ENCODE measurements at places on chromosomes 2 and 18. TPM values are rescaled to one million over a fixed set of nuclear protein-coding genes. Genes with fewer than 3 reads are reported as not detected.
A peak's percentile ranks its signal among the peaks of the same experiment; 100 is the strongest.

DNA sequence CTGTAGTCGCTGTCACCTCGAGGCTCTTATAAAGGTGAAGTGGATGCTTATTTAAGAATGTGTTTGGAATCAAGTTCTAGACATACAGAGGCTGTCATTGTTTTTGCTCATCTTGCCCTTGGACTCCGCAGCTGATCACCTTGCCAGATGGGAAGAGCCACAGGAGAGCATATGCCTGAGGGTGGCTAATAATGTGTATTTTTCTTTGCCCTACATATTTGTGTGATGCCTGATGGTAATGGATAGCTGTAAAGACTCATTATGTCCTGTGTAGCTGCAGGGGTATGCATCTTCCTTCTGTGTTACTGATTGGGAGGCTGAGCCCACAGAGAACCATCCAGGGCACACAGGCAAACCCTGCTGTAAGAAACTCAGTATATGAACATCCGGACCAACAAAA is 61.7 kb downstream of the PRKCE start:
- DNase-seq: no peak

- no peak for DNase-seq
Measured at GRCh38 chr2:1841903-1842791, 97.8 kb upstream of the PXDN start.

DNA sequence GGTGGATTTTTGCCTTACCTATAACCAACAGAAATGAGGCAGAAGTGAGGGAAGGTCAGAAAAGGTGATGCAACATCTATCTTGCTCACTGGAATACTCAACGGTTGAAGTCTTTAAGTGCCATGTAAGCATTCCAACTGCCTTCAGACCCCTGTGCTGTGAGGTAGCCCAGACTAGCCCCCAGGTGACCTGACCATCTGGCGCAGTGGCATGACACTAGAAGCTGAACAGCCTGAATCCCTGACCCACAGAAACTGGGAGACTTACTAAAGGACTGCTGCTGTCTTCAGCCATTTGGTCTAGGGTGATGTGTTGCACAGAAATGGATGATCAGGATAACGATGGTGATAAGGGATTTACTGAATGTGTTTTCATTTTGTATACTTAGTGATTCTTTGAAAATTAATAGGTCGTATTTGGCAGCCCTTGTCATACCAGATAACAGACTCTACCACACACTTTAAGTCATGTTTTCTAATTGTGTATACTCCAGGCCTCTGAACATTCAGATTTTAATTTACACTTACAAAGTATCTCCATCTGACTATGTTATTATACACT is 161.5 kb downstream of the STK39 start:
- no peak for DNase-seq

- DNase-seq: no peak
Measured at GRCh38 chr2:239668042-239668441, 267.2 kb upstream of the HDAC4 start.

- DNase-seq: peak; percentile 84
Measured at GRCh38 chr2:222305516-222306392, 7.0 kb upstream of the PAX3 start.

- peak; percentile 76 for DNase-seq
Measured at GRCh38 chr2:132668189-132668823, 1.7 kb downstream of the LYPD1 start.

- no peak for DNase-seq
Measured at GRCh38 chr2:29260142-29260772, 145.0 kb downstream of the CLIP4 start.

GRCh38 chr2:236348279-236348678 is 84.1 kb upstream of the ASB18 start:
- no peak for DNase-seq

DNA sequence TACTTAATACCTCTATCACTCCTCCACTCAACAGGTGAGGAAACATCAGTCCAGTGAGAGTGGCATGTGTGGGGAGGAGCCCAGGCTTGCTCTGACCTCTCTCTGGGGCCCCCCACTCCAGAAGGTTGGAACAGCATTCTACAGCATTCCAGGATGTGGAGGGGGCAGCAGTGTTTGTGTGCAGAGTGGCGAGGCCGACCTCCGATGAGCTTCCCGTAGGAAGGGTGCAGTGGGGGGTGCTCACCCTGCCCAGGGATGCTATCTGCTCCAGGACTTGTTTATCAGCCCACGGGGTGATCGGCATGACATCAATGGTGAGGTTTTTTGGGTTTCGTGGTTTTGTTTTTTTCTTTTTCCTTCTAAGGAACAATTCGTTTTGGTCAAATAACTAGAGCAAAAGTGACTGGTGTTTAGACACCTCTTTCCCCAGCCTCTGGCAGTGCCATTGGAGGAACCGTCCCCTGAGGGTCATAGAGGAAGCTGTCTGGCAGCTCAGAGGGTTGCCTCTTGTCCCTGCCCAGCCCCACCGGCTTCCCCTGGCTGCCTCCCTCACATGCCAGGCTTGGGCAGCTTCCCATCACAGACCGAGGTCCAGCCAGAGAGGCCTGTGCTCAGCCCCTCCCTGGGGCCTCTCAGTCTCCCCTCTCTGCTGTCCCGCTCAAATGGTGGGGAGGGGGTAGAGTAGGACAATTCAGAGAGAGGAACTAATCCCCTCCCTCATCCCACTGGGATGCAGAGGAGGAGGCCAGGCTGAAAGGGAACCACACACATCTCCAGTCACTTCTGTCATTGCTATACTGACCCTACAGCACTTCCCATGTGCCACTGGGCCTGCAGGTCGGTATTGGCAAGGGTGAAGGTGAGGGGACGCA is 96.5 kb downstream of the ZFP36L2 start:
- no peak for DNase-seq

DNA sequence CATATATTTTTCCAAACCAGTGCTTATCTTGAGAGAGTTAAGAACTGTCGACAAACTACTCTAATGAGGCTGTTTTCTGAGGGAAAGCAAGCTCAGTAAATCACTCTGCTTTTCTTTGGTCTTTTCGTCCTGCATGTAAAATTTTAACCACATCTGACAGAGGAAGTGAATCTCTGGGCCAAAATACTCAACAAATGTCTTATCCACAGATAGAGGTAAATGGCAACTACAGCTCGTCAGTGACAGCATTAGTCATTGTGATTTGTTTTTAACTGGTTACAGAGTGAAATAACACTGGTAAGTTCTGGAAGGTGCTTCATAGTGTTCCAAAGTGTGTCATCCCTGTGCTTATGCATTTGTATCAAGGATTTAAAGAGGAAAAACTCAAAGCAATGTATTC is 82.6 kb upstream of the SLC8A1 start:
- DNase-seq: no peak

DNA sequence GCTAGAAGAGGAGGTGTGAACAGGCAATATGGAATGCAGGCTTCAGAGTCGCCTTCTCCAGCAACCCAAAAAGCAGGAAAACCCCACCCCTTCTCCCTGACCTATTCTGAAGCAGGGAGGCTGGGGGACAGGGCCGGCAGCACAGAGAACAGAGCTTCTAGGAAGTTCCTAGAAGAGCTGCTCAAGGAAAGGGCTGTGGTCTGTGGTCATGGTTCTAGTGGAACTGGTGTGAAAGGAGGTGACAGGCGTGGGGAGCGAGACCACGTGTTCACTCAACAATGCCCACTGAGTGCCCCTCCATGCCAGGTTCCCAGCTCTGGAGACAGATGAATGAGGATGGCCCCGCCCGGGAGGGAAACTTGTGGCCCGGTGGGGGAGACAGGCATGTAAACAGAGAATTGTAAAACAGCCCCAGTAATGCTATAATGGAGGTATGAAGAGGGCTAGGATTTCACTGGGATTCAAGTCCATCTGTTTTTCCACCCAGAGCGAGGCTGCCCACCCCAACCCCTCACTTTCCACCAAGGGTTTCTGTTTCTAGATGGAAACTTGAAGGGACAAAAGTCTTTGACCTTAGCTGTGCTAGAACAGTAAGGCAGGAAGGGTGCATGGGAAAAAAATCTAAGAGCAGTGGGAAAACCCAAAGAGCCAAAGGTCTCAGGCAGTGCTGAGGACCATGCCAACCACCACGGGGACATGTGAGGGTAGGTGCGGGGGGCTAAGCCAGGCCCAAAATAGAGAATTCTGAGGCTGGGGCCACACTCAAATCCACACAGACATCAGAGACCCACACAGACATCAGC is 71.8 kb downstream of the TNS1 start:
- DNase-seq: no peak

DNA sequence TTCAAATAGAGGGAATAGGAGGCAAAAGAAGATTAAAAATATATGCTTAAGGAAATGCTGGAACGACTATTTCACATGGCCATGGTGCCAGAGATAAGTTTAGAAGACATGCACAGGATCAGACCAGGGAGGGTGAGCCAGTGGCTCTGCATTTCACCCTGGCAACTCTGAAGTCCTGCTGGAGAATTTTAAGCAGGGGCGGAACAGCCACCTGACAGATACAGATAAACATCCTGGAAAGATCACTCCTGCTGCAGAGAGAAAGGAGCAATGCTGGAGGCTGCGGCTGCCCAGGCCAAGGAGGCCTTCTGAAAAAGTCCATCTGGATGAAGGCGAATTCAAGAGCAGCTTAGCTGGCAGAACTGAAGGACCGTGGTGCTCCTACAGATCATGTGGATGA is 755.9 kb downstream of the RNF144A start:
- DNase-seq: no peak

GRCh38 chr2:163436963-163437362 is 298.8 kb downstream of the FIGN start:
- no peak for DNase-seq

DNA sequence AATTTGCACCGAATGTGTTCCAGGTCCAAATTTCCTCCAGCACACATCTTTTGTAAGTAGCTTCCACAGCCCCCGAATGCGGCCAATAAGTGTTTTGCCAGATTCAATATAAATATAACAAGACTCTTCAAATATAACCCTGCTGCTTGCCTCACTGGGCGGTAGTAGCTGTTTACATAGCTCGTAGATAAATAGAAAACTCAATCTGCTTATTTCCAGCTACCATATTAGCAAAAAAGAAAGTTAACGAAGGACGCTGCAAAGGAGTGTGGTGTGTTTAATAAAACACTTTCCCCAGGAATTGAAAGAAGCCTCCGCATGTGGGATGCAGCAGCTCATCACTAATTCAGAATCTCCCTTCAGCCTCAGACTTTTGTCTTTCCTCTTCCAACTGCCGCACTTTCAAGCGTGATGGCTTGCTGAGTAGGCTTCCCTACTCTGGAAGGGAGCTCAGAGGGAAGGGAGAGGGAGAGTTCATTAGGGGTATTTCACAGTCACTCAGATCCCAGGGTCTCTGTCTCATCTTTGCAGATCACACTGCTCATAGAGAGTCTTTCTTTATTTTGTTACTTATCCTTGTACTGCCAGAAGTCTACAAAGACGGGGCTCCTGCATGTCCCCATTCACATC is 367.0 kb downstream of the RND3 start:
- DNase-seq: peak; percentile 71

The LYPD1 gene
- total RNA-seq: 5.3 TPM

The NCL gene
- 354 TPM for total RNA-seq

The ZAP70 gene
- total RNA-seq: not detected

The MC2R gene
- total RNA-seq: not detected

The REG3A gene
- total RNA-seq: not detected

The ASB18 gene
- not detected for total RNA-seq

The DSC2 gene
- total RNA-seq: 11.9 TPM

The ZNF804A gene
- not detected for total RNA-seq

The KCNG3 gene
- 7.8 TPM for total RNA-seq
